ENCODE measurements at places on chromosomes 1 and 21. TPM values are rescaled to one million over a fixed set of nuclear protein-coding genes. Genes with fewer than 3 reads are reported as not detected.
A peak's percentile ranks its signal among the peaks of the same experiment; 100 is the strongest.

- no peaks in the 10 kb centered on the region for H3K4me1 ChIP-seq
- H3K4me3 ChIP-seq, result no peak overlapping the region
- DNase-seq, result no peak
Measured at GRCh38 chr1:76290271-76290670, 215.7 kb downstream of the ST6GALNAC3 start.

- no peak for DNase-seq
- no peaks in the 10 kb centered on the region for H3K27me3 ChIP-seq
- H3K36me3 ChIP-seq, result no peaks in the 10 kb centered on the region
- H3K27ac ChIP-seq, result no peak overlapping the region
- peaks cover 60% of the 10 kb centered on the region for H3K4me1 ChIP-seq
- H3K4me3 ChIP-seq, result no peak overlapping the region
Measured at GRCh38 chr1:222818171-222818570, 3.3 kb downstream of the DISP1 start.

DNA sequence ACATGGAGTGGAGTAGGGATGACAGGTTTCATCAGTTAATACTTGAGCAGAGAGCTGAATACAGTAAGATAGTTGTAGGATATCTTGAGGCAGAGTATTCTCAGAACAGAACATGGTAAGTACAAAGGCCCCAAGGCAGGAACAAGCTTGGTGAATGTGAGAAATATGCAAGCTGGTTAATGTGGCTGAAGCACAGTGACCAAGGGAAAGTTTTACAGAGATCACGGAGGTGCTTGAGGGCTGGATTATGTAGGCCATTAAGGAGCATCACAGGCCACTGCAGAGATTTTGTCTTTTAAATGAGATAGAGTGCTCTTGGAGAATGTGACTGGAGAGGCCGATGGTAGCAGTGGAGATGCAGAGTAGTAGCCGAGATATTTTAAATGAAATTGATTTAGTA is 54.0 kb upstream of the BOLA1 start:
- H3K4me3 ChIP-seq, result no peak overlapping the region
- peaks cover 25% of the 10 kb centered on the region for H3K36me3 ChIP-seq
- H3K27ac ChIP-seq, result no peak overlapping the region
- H3K27me3 ChIP-seq, result no peaks in the 10 kb centered on the region
- H3K4me1 ChIP-seq, result peaks cover 36% of the 10 kb centered on the region
- no peak for DNase-seq

DNA sequence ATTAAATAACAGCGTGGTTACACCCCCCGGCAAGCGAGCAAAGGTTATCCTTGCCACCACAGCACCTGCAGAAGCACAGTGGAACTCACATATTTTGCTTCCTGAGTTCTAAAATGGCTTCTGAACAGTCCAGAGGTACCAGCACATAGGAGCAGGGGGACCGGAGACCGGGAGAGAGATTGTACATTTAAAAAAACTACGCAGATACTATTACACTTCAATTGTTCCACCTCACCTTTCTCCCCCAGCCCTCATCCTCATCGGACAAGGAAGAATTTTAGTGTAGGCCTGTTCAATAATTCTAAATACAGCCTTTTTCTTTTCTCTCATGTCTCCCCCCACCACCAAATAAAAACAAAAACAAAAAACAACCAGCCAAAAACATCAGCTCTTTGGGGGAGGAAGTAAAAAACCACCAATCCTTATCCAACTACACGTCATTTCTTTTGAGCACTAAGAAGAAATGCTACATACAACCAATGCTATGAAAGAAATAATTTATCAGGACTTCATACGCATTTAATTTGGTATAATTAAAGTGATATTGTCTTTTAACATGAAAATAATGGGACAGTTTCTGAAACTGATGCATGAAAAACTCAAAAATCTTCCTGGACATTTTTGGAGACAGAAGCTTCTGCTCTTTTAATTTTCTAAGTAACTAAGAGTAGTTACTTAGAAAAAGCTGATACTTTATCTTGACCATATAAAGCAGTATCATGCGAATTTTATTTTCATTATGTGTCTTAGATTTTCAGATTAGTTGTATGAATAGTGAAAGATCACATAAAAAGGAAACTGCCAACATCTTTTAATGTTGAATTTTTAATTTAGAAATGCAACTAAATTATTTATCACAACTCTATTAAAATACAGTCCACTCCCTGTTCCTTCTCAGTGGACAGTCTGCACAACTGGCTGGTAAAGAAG is 9.1 kb downstream of the CDKN2C start:
- H3K4me3 ChIP-seq, result peak overlapping the region; percentile 85
- peak; percentile 86 for DNase-seq
- peaks cover 38% of the 10 kb centered on the region for H3K36me3 ChIP-seq

DNA sequence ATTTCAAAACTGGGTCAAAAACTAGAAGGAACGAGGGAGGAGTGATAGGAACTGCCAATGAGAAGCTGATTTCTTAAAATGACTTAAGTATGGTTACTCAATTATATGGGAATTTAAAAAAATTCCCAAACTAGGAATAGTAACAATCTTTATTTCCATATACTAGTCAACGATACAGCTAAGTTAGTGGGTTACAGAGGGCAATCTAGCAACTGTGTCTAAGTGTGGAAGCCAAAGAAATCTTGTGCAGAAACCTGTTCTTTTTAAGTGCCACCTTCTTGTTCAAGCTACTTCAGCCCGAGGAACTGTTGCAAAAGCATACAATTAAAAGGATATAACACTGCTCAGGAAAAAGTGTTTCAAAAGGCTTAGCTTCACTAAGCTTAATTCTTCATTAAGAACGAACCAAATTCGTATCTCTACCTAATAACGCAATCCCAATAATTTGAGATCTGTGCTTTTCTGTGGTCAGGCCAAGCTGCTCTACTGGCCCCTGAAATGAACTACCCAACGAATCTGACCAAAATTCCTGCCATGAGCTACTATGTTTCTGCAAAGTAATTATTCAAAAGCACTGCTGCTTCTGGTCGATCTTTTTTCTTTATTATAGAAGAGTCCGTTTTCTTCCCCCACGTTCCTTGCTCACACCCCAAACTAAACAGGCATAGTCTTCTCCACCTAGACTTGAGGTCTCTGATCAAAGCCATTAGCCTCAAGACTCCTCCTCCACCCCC is 1.8 kb downstream of the USP24 start:
- no peaks in the 10 kb centered on the region for H3K27me3 ChIP-seq
- no peak overlapping the region for H3K27ac ChIP-seq
- peaks cover 13% of the 10 kb centered on the region for H3K4me1 ChIP-seq
- peaks cover 18% of the 10 kb centered on the region for H3K36me3 ChIP-seq
- no peak for DNase-seq

DNA sequence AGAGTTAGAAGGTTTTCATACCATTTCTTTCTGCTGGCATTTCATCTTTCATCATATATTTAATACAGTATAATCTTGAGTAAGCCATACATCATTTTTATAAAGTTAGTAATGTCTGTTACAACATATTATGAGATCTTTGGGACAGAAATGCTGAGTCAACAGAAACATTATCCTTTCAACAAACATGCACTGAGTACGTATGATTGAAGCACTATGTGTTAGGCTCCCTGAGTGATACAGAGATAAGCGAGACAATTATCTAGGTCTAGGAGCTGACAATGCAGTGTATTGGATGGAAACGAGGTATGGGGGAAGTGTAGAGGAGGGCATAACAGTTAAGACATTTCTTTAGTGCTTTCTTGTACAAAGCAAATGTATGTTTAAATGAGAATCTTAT is 19.7 kb upstream of the GPR52 start:
- no peaks in the 10 kb centered on the region for H3K4me1 ChIP-seq
- H3K27me3 ChIP-seq, result no peaks in the 10 kb centered on the region
- DNase-seq, result no peak
- no peak overlapping the region for H3K4me3 ChIP-seq
- no peak overlapping the region for H3K27ac ChIP-seq

GRCh38 chr1:165874643-165875042 is 47.2 kb downstream of the UCK2 start:
- no peak overlapping the region for H3K27ac ChIP-seq
- H3K4me1 ChIP-seq, result no peaks in the 10 kb centered on the region
- no peak overlapping the region for H3K4me3 ChIP-seq
- no peaks in the 10 kb centered on the region for H3K27me3 ChIP-seq
- no peaks in the 10 kb centered on the region for H3K36me3 ChIP-seq

- H3K27me3 ChIP-seq, result 0 out of 2 replicates have a peak, but pooled peaks cover 2% of the 10 kb centered on the region
- no peak for DNase-seq
- H3K4me1 ChIP-seq, result no peaks in the 10 kb centered on the region
- H3K4me3 ChIP-seq, result no peak overlapping the region
Measured at GRCh38 chr21:41370840-41371684, 9.2 kb downstream of the MX2 start.

- no peaks in the 10 kb centered on the region for H3K27me3 ChIP-seq
- H3K4me3 ChIP-seq, result no peak overlapping the region
- no peaks in the 10 kb centered on the region for H3K4me1 ChIP-seq
- no peak for DNase-seq
- H3K27ac ChIP-seq, result no peak overlapping the region
Measured at GRCh38 chr1:36913016-36913415, 121.3 kb downstream of the GRIK3 start.

DNA sequence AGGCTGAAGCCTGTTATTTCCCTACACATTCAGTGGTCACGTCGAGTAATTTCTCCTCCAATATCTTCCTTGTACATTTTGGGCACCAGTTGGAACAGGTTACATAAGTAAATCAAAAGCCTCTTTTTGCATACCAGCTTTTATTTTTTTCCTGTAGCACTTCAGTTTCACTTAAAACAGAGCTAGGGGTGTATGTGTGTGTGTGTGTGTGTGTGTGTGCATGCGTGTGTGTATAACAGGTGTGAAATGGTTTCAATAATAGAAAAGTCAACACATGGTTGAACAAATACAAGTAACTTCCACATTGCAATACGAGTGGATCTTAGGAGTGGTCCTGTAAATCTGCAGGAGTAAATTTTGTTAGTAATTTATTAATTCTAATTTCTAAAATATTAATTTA is 3.0 kb upstream of the MAN1A2 start:
- DNase-seq, result no peak
- H3K36me3 ChIP-seq, result peaks cover 13% of the 10 kb centered on the region
- peaks cover 10% of the 10 kb centered on the region for H3K4me1 ChIP-seq
- no peak overlapping the region for H3K4me3 ChIP-seq
- no peak overlapping the region for H3K27ac ChIP-seq

GRCh38 chr21:21547368-21547953 is 549.3 kb downstream of the NCAM2 start:
- no peak overlapping the region for H3K27ac ChIP-seq
- H3K27me3 ChIP-seq, result no peaks in the 10 kb centered on the region
- no peaks in the 10 kb centered on the region for H3K4me1 ChIP-seq
- DNase-seq, result no peak

DNA sequence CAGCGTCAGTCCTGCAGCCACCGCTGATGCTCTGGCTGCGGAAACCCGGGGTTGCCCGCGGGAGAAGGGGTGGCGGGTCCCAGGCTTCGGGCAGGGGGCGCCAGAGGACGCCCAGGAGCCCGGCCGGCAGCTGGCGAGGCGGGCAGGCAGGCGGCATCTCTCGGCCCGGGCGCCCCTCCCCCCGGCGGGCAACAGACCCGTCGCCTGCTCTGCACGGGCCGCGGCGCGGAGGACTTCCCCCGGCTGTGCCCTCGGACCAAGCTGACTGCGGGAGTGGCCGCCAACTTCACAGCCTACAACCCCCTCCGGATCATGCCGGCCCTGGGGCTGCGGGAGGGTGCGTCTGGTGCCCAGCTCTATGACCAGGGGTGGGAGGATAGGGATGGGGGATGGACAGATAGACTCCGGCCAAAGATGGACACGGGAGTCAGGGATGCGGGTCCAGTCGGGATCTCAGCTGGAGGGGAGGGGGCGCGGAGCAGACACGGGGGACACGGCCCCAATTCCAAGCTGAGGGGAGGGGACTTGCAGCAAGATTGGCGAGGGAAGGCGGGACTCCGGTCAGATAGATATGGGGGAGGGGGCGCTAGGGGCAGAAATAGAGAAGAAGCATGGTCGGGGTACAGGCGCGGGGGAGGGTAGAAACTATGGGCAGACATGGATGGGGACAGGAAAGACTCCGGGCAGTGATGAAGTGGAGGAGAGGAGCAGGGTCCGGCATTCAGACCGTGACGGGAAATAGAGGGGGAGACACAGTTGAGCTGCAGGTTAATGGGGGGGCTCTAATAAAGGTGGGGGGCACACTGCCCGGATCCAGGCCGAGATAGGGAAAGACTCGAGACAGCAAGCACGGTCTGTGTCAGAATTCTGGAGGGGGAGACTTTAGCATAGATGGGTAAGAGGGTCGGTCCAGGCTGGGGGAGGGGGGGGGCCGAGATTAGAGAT is 1.1 kb downstream of the ADGRB2 start:
- H3K4me1 ChIP-seq, result peaks cover 48% of the 10 kb centered on the region
- no peaks in the 10 kb centered on the region for H3K27me3 ChIP-seq
- no peaks in the 10 kb centered on the region for H3K36me3 ChIP-seq
- H3K4me3 ChIP-seq, result peak overlapping the region; percentile 53
- no peak overlapping the region for H3K27ac ChIP-seq

- no peak overlapping the region for H3K27ac ChIP-seq
- H3K4me3 ChIP-seq, result no peak overlapping the region
- H3K27me3 ChIP-seq, result no peaks in the 10 kb centered on the region
- H3K4me1 ChIP-seq, result no peaks in the 10 kb centered on the region
Measured at GRCh38 chr1:161505686-161506085, 429 bp downstream of the FCGR2A start.

- peaks cover 10% of the 10 kb centered on the region for H3K4me1 ChIP-seq
- H3K36me3 ChIP-seq, result peaks cover 1% of the 10 kb centered on the region
- H3K4me3 ChIP-seq, result no peak overlapping the region
- H3K27me3 ChIP-seq, result no peaks in the 10 kb centered on the region
Measured at GRCh38 chr1:89519779-89520358, 4.8 kb upstream of the LRRC8B start.

- H3K27ac ChIP-seq, result no peak overlapping the region
- H3K27me3 ChIP-seq, result no peaks in the 10 kb centered on the region
- H3K4me3 ChIP-seq, result no peak overlapping the region
- DNase-seq, result no peak
- no peaks in the 10 kb centered on the region for H3K4me1 ChIP-seq
Measured at GRCh38 chr21:25283720-25284119, 323.6 kb downstream of the MRPL39 start.

GRCh38 chr1:12424087-12424529 is 193.9 kb downstream of the DHRS3 start:
- H3K36me3 ChIP-seq, result peaks cover 5% of the 10 kb centered on the region
- no peaks in the 10 kb centered on the region for H3K27me3 ChIP-seq
- peaks cover 19% of the 10 kb centered on the region for H3K4me1 ChIP-seq
- no peak overlapping the region for H3K27ac ChIP-seq
- DNase-seq, result no peak
- H3K4me3 ChIP-seq, result no peak overlapping the region

PLA2G2F gene
- total RNA-seq, result not detected

TTC34 gene
- 0.06 TPM for total RNA-seq

BRINP3 gene
- total RNA-seq, result not detected

ANGPTL7 gene
- not detected for total RNA-seq

POGZ gene
- total RNA-seq, result 34.0 TPM

ZNF684 gene
- 8.1 TPM for total RNA-seq

SDF4 gene
- total RNA-seq, result 156 TPM

TSSK3 gene
- not detected for total RNA-seq

DDR2 gene
- 52.7 TPM for total RNA-seq

HRNR gene
- total RNA-seq, result not detected

CNR2 gene
- total RNA-seq, result not detected

HNRNPR gene
- 236 TPM for total RNA-seq

ITLN2 gene
- not detected for total RNA-seq

CELA3B gene
- total RNA-seq, result not detected

EPHA8 gene
- not detected for total RNA-seq

CD58 gene
- total RNA-seq, result 23.2 TPM

Measured in SJSA1 (cell line).